ENCODE measurements at places on chromosomes 3 and 15. TPM values are rescaled to one million over a fixed set of nuclear protein-coding genes. Genes with fewer than 3 reads are reported as not detected.

DNA sequence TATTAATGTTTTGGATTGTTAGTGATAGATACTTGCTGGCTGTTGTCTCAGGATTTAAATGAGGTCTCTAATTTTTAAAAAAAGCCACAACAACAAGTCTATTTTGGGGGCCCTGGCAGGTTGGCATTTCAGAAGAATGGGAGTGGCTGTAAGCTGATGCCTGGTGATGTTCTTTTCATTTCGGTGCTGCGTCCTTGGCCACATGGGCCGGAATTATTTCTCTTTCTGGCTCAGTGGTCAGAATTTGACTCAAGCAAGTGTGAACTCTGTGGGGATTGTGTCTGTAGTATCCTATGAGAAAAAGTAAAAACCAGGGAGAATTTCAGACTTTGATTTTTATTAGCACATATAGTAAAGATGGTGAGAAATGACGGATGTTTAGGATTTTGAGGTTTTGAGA, 203.0 kb downstream of the AKAP13 start:
- no peak for DNase-seq

DNA sequence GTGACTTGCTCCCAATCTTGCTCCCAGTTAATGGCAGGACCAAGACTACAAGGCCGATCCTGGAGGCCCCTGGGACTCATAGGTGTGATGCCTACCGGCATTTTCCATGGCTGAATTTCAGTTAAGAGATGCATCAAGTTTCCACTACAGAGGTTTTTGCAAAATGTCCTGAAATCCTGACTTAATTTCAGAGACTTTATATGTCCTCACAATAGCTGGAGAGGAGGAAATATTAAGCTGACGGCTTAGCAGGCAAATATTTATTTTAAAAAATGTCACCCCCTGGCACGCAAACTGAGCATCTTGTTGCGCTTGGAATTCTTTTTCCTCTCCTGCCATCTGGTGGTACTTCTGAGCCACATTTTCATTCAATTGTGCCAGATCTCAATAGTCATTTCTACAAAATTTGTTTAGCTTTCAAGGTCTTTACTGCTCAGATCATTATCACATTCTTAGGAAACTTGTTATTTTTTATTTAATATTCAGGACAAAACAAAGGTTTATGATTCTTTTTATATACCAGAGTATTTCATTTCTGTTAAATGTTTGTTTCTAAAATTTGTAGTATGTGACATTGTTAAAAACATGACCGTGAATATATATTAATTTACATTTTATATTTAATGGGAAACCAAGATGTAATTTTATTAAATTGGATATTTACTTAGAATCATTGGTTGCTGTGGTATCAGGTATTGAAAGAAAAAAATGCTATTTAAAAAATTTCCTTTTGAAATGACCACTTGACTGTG, 189.2 kb upstream of the THRB start:
- no peak for DNase-seq

DNA sequence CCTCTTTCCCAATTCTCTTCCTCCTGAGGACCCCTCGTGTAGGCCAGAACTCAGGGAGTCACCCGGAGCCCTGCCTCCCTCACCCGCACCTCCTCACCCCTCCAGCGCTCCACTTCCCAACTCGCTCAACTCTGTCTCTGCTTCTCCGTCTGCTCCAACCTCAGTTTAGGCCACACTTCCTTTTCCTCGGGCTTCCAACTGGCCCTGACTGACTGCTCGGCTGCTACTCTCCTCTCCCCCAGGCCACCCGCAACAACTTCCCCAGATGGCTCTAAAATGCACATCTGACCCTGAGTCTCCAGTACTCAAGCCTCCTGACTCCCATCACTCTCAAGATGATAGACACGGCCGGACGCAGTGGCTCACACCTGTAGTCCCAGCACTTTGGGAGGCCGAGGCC, 23.6 kb downstream of the TMEM44 start:
- no peak for DNase-seq

DNA sequence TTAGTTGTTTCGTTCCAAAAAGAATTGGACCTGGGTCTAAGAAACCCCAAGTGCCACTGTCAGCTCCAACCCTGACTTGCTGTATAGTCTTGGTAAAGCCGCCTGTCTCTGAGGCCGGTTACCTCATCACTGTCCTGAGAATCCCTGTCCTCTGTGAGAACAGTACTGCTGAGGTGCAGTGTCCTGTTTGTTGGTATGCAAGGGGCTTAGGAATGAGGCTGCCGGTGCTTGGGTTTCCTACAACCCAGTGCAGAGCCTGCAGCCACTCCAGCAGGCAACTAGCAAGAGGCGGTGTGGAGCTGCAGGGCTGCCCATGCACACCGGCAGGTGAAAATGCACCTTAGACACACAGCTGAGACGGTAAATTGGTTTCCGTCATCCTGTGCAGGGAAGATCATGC, 52.0 kb upstream of the ATG7 start:
- no peak for DNase-seq

- DNase-seq, result no peak
Measured at GRCh38 chr3:177629276-177629675, 432.0 kb upstream of the TBL1XR1 start.

The NTRK3 gene
- total RNA-seq, result 9.5 TPM

The SOX14 gene
- total RNA-seq, result not detected

All from glutamatergic neuron (in vitro differentiated cells).